ENCODE measurements at places on chromosomes 2 and 18.

- no peak for DNase-seq
Measured at GRCh38 chr2:65146078-65146477, 16.2 kb upstream of the RAB1A start.

GRCh38 chr2:234198976-234199375 is 148.5 kb downstream of the SPP2 start:
- no peak for DNase-seq

- no peak for DNase-seq
Measured at GRCh38 chr2:88307817-88308216, 137.7 kb downstream of the THNSL2 start.

DNA sequence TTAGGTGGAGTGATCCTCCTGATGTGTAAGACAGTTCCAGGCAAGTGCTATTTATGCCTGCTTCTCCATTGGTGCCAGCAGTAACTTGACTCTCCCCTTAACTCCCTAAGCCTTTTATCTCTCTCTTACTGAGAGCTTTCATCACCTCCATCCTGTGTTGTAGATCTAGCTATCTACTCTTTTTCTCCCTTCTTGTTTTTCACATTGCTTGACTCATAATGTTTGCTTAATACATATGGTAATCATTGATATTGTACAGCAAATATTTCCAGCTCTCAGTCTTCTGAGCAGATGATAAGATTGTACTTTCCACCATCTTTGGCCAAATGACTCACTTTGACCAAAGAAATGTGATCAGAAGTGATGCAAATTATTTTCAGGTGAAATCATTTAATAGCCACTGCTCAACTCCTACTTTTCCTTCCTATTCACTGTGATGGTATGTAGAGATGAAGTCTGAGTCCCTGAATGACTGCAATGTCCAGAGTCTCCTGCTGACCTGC is 165.0 kb downstream of the PLCL1 start:
- no peak for DNase-seq

DNA sequence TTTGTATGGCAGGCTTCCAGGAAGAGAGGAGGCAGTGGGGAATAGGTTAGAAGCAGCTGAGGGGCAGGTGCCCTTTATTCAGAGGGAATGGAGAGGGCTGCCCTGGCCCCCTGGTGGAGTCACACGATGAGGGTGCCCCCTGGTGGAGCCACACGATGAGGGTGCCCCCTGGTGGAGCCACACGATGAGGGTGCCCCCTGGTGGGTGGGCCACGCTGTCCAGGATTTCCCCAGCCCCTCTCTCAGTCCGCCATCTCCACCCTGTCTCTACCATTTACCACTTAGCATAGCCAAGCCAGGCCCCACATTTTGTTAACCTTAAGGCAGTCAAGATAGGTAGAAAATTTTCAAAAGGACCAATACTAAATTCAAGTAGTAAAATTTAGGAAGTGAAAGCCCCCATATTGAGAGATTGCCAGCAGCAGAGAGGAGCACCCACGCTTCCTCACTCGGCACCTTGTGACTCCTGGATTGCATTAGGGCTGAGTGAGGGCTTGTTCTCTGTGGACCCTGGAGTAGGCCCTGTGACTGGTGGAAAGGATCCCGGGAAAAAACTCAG is 10.4 kb upstream of the FAM228A start:
- no peak for DNase-seq

- DNase-seq, result no peak
Measured at GRCh38 chr2:70029814-70030409, 57.4 kb upstream of the PCBP1 start.

DNA sequence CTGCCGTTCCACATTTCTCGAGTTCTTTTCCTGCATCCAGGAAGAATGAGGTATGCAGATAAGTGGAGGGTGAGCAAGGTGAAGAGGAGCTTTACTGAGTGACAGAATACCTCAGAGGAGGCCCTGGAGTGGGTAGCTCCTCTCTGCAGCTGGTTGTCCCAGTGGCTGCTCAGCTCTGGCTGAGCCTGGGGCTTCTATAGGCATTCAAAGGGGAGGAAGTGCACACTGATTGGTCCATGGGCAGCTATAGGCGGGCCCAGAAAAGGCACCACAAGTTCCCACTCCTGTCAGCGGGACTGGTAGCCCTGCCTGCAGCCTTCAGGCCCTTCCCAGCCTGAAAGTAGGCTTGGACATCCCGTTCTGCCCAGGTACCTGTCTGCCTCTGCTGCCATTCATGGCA is 94.7 kb downstream of the DOK6 start:
- DNase-seq, result no peak

DNA sequence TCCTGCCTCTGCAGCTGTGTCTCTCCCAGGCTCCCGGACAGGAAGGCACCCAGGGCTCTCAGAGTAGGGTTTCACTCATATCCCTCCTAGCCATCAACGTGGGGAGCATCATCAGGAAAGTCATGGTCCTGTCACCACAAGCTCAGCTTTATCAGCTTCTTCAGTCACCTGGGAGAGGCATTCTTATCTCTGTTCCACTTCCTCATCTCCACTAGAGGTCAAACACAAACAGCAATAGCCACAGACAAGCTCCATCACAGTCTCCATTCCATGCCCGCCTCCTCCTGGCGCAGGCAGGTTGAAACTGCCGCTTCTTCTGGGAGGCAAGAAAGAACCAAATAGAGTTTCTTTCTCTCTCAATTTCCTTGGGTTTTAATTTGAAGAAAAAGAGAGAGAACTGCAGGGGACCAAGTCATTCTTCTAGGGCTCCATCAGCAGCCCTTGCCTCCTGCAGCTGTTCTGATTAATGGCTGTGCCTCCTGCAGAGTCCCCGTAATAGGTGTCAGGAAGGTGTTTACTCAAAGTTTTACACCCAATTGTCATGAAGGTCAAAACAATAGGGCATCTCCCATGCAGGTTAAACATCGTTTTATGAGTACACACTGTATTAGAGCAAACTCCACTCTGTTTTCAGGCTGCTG is 377.9 kb downstream of the TMEM182 start:
- DNase-seq, result no peak

DNA sequence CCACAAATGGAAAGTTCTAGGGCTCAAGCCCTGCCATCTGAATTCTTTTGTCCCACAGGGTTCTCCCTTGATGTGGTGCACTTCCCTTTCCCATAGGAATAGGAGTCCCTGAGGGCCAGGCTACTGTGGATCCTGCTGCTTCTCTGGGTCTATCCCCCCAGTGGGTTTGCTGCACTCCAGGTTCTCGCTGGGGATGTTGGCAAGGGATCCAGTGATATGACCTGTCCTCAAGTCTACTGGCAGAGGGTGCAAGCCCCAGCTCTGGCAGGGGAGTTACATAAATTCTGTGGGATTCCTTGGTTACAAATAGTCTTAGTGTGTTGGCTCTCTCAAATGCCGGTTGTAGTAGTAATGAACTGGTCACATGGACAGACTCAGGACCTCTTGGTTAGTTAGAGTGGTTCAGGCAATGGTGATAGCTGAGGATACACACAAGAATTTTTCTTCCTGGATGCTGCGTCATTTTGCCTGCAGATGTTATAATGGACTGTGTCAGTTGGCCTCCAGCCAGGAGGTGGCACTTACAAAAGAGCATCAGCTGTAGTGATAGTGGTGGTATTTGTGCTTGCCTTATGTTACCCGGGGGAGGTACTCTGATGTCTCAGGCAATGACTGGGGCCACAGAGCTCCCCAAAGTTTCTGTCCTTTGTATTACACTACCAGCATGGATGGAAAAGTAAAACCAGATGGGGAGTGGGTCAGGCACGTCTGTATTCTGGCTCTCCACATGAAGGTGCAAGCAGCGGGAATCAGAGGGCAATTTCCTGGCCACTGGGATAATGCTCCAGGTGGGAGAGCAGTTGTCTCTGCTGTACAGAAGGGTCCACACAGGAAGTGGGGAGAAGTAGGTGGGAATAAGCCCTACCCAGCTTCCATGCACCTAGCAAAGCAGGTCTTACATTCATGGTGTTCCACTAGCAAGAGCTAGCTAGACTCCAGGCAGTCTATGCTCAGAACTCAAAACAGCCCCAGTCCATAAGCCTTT is 267.9 kb downstream of the SOX11 start:
- no peak for DNase-seq

DNA sequence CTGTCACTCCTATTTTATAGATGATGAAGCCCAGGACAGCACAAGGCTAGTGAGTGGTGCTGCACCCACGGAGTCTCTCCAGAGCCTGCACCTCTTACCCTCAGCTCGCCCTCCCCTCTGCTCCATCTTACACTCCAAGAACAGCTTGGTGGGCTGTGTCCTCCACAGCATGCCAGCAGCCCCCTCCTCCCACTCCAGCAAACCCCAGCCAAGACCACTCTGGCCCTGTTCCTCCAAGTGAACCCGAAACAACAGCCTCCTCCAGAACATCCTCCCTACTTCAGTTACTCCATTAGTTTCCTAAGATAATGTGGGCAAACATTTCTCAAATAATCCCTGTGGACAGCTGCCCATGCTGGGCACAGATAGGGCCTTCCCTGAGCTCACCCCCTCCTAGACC is 62.7 kb upstream of the KLF7 start:
- DNase-seq, result no peak

DNA sequence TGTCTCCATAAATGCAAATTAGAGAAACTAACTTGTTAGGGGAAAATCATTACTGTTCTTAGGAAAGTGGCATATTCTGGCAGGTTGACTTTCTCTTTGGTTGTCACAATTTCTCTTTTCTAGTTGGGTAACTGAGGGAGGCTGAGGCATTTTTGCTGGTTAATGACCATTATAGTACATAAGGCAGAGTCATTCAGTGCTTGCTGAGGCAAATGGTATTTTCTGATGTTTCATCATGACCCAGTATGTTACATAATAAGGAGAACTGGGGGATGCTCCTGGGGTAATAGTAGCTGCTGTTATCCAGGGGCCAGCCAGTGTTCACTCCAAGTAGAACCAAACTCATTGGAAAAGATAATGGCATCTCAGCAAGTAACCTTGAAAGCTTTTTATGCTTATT is 62.3 kb downstream of the ITGA6 start:
- DNase-seq, result no peak

- no peak for DNase-seq
Measured at GRCh38 chr2:175595139-175595538, 406.9 kb downstream of the LNPK start.

- no peak for DNase-seq
Measured at GRCh38 chr2:24107-24506, 22.2 kb downstream of the FAM110C start.

GRCh38 chr2:216192931-216193330 is 83.8 kb downstream of the XRCC5 start:
- no peak for DNase-seq

DNA sequence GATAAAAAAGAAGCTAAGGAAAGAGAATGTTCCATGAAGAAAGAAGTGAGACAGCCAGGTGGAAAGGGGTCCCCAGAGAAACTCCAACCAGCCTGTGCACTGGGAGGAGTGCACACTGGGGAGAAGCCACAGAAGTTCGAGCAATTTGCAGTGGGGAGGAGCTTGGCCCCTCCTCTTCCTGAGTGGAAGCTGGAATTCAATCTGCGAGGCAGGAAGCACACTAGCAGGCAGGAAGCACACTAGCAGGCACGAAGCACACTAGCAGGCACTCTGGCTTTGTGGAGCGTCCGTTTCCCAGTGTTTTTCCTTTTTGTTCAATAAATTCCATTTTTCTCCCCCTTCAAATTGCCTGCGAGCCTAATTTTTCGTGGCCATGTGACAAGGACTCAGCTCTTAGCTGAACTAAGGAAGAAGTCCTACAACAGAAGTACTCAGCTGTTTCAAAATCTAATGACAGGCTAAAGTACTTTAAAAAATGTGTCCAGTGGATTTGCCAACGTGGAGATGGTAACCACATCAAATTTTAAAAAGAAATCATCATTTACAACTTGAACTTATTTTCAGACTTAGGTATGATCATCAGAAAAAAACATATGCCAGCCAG is 21.4 kb upstream of the SPIRE1 start:
- DNase-seq, result no peak

GRCh38 chr2:14616342-14616741 is 16.2 kb upstream of the LRATD1 start:
- DNase-seq, result no peak

- no peak for DNase-seq
Measured at GRCh38 chr2:100161945-100162620, 19.7 kb upstream of the AFF3 start.

GRCh38 chr18:4445902-4446301 is 9.2 kb downstream of the DLGAP1 start:
- no peak for DNase-seq

GRCh38 chr2:171042253-171042969 is 113.4 kb downstream of the GORASP2 start:
- DNase-seq, result no peak

- no peak for DNase-seq
Measured at GRCh38 chr2:56801770-56802169, 618.0 kb downstream of the CCDC85A start.
